ENCODE measurements at places on chromosomes 7 and 10.

DNA sequence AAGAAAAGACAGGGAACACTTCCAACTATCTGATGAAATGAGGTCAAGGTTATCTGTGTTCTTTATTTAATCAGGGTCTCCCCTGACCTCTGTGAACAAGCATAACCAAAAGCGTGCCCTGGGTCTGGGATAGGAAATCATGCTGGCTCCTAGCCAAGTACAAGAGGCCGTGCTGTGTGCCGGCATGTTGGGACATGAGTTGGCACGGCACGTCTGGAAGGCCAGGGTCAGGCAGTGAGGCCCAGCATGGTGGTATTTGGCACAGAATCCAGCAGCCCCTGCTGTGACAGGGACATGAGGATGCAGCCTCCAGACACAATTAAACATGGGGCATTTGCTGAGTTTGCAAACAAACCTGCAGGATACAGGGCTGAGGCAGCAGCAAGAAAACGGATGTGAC, 320.4 kb downstream of the PLXNA4 start:
- no peak for DNase-seq

DNA sequence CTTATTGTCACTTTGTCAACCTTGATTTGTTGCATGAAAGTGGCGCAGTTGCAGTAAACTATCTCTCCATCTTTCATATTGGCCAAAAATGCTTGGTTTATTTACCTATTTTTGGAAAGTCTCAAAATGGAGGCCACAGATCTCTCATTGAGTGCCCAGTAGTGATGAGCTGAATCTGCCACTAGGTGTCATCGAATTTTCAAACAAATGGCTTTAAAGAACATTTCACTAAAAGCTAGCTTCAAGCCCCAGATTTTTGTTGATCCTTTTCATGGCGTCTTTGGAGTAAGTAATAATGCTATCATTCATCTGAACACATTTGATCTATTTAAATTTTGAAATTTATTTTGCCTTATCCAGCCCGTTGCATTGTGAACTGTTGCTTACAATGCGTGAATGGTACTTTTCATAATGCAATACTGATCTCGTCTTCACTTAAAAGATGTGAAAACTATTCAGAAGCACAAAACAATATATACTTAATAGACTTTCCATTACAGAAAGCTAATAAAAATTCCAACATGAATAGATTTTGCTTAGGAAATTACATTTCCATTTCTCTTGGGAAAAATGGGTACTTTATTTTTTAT, 236.2 kb downstream of the DNAJB9 start:
- DNase-seq, result no peak

DNA sequence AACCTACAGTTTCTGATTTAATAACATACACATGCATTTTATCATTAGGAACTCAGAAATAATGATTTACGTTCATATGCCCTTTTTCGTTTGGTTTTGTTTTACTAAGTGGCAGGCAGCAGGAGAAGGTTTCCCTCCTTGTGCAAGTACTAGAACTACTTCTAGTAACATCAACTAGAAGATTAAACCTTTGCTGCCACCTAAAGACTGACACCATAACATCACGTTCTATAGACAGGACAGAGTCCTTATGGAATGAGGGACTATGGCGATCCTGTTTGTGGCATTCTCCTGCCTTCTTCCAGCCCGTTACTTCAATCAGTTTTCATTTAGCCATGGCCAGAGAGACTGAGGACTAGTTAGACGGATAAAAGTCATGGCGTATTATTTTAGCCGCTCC, 53.2 kb downstream of the GAD2 start:
- no peak for DNase-seq

DNA sequence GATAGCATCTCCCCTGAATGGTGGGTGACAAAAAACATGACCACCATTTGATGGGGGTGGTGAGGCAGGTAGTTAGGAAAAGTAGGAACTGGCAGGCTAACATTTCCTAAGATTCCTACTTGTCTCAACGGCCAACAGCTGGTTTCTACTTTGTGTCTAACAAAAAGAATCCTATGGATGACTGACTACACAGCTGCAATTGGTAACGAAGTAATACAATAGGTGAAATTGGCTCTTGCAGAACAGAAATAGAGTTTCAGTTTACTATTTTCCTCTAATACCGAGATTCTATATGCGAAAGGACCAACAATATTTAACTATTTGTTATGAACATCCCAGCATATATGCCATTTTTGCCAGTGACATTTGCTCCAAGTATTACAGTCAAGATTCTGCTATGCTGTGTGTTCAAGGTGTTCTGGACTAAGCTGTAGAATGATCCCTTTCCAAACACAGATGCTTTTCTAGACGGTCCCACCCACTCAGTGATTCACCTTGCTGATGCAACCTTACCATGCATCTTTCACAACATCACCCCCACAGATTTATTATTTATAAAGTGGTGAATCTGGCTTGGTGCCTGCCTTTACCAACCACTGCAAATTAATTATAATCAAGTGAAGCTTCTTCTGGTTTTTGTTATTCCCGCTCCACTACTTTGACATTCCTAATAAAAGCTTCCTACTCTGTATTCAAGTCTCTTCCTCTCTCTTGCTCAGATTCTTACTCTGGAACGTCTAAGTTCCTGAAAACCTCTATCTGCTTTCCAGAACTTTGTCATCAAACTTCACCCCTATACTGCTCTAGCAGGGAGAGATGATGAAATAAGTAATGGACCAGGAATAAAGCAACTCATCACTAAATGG, 16.8 kb downstream of the BBIP1 start:
- peak; percentile 72 for DNase-seq

DNA sequence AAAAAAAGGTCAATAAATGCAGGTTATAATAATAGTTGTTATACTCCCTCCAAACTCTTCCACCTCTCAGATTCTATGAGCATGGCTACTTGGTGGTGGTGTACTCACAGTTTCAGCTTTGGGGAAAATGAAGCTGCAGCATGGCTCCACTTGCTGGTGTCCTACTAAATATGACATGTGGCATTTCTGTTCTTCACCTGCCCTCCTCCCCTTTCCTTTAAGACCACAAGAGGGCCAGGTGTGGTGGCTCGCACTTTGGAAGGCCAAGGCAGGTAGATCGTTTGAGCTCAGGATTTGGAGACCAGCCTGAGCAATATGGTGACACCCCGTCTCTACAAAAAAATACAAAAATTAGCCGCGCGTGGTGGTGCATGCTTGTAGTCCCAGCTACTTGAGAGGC, 101.1 kb downstream of the SLC37A3 start:
- peak; percentile 28 for DNase-seq

GRCh38 chr10:71700731-71701368, 18.7 kb downstream of the C10orf105 start:
- DNase-seq, result no peak

GRCh38 chr10:47388879-47389278, 4.8 kb upstream of the ZNF488 start:
- peak; percentile 37 for DNase-seq

GRCh38 chr10:56633876-56634452, 272.9 kb upstream of the ZWINT start:
- no peak for DNase-seq

DNA sequence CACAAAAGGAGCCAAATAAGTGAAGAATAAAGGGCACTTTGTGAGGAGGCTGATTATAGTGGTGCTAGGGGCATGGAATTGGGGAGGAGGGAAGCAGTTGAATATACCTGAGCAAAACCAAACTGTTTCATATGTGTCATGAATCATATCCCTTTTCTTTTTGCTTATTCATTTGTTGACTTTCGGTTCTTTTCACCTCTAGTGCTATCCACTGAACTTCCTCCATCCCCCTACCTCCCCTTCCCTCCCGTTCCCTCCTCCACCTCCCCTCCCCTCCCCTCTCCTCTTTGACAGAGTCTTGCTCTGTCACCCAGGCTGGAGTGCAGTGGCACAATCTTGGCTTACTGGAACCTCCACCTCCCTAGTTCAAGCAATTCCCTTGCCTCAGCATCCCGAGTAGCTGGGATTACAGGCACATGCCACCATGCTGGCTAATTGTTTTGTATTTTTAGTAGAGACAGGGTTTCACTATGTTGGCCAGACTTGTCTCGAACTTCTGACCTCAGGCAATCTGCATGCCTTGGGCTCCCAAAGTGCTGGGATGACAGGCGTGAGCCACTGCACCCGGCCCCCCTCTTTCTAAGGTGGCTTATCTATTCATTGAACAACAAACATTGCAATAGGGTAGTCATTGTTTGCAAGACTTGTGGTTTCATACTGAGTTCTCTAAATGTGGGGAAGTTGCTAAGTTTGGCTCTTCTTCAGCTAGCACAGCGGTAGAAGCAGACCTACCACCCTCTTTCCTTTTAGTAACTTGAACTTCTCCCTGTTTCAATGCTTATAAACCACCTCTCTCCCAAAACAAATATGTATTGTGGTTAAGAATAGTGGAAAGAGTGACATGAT, 150.4 kb upstream of the PRPS1L1 start:
- no peak for DNase-seq

- DNase-seq, result no peak
Observed at GRCh38 chr7:55191926-55192692, 173.0 kb upstream of the LANCL2 start.

DNA sequence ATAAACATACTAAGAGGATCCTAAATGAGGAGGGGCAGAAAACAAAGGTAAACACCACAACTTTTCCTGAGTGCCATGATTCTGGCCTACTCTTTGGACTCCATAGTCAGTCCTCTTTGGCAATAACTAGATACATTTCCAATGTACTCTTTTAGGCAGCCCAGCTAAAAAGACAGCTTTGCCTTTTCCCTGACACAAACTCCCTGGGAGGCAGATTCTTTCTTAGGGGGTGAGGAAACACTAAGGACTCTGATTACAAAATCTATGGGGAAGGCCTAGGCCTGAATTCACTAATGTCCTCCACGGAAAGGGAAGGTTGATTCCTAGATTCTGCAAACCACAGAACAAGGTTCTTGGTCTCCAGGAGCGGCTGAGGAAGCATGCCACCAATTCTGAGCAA, 25.8 kb downstream of the FBXW4 start:
- DNase-seq, result no peak

DNA sequence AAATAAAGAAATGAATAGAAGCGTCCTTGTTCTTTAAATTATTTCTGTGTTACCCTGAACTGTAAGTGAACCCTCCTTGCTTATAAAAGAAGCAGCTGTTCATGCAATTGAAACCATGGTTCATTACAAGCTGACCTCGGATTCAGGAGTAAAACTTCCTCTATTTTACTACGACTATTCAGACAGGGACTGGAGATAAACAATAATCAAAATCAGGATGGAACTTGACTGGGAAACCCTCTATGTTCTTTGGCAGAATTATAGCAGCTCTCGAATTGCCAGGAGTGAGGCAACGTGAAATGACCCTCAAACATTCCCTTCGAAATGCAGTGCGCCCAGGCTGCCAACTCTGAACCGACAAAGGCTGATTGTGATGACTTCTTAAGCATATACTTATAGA, 172.1 kb downstream of the CYP26A1 start:
- no peak for DNase-seq

DNA sequence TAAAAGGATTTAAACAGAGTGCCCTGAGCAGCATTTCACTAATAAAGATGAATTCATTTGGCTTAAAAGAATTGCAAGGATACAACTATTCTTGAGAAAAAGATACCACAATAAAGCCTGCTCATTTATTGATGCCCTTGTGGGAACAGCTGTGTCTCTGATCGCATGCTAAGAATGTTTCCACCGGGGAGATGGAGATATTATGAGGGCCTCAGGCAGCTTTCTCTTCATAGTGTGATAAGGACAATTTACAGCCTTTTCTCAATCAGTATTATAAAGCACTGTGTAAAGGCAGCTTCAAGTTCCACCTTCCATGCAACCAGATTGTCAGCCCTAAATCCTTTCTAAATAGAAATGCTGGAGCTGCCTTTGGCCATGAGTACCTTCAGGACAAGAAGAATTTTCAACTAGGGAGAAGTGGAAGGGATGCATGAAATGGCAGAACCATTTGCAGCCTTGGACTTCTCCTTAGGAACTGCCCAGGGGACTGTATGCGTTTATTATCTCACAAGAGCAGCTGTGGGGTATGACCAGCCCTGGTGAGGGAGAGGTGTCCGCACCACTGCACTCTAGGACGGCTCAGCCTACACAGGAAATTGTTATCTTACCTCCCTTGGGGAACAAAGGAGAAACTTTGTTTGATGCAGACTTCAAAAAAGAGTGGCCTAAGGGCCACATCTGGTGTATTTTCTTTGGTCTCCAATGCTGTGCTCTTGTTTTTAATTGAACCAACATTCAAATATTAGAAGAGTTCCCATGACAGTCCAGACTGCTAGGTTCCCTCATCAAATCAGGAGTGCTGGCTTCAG, 116.9 kb upstream of the PCGF5 start:
- no peak for DNase-seq

DNA sequence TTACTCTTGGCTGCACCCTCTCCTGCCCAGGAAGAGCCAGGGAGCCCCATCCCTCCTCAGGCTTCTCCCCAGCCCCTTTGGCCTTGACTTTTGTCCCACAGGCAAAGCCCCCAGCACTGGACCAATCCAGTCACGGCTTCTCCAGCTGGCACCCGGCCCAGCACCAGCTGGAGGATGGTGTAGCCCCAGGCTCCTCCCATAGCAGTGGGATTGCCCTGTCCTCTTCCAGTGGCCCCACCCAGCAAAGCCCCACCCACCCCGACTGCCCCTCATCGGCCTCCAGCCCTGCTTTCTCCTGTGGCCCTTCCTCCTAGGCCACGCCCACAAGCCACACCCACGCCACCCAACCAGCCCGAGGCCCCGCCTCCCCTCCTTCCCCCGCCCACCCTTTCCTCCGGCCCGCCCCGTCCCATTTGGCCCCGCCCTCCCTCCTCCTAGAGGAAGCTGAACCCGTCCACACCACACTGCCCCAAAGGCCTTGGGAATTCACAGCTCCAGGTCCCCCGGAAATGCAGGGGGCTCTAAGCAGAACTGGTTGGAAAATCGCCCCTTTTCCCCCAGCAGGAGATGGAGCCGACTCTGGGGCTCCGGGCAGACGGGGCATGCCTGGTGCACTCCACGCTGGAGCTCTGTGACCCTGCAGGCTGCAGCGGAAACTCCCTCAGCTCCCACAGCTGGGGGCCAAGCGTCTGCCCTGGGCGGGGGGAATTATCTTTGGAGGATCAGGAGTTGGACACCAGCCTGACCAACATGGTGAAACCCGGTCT, 25.2 kb downstream of the GET4 start:
- peak; percentile 77 for DNase-seq

DNA sequence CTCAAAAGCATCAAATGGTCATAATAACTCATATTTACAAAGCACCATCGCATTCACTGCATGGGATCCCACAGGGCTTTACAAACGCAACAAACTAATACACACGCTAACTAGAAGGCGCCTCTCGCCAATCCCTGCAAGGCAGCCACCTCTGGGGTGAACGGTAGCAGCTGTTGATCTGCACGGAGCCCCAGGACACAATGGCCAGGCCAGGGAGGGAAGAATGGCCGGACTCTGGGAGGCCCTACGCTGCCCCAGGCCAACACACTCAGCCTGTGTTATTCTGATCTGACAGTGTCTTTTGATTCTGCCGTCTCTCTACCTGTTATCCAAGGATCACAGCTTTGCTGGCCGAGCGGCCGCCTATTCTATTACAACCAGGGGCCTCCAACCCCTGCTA, 41.8 kb downstream of the HABP2 start:
- DNase-seq, result no peak

GRCh38 chr7:40490603-40490924, 355.8 kb downstream of the SUGCT start:
- DNase-seq, result no peak

All from activated effector memory CD4-positive, alpha-beta T cell treated with anti-CD3 and anti-CD28 coated beads, Interleukin-2, amount 50 U/mL, for 16 hours (primary cell).